Sigmoid colon (tissue), 7 donors: ENCODE measurements at places on chromosomes 16 and 17.

DNA sequence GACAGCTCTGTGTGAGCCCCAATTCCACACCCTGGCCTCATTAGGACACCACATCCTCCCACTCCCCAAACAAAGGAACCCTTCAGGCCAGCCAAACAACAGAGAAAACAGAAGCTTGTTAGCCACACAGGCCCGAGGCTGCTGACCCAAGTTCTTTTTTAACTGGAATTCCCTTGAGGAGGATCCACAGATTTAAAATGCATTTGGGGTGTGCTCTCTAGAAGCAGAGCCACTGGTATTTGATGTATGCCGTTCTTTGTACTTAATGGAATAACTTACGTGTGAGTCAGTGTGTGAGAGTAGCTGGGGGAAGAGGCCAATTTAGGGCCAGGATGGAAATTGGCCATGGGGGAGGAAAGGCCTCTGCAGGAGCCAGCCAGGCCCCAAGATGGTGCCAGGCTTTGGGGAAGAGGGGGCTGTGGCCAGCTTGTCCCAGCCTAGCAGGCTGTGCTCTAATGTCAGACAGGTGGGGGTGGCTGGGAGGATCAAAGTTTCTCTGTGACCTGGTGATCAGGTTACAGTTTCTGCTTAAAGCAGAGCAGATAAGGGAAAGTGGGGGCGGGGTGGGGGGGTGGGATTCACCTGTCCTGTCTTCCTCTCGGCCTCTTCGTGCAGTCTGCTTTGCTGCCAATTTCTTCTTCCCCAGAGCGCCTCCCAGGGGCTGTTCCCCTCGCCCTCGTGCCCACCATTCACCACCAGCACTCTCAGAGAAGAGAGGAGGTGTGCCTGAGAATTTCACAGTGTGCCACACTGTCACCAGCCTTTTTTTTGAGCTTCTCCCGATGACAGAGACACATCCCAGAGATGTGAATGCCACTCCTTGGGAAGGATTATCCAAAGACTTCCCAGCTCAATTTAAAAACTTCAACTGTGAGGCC lies 50.8 kb downstream of the TOM1L2 start:
- DNase-seq, result peak; percentile 71

DNA sequence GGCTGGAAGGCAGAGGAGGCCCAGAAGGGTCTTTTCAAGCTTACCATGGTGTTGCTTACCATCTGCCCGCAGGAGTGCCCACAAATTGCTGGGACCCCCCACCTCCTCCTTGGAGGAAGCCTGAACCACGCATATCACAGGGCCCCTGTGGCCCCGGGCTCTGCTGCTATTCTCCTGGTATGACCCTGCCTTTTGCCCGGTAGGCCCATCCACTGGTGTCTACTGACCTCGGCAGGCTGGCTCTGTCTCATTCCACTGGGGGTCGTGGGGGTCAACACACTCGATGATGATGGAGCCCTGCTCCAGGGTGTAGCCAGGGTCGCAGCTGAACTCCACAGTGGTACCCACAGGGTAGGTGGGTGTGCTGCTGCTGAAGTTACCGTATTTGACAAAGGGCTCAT lies 8.2 kb upstream of the PHF12 start:
- DNase-seq, result peak; percentile 54

DNA sequence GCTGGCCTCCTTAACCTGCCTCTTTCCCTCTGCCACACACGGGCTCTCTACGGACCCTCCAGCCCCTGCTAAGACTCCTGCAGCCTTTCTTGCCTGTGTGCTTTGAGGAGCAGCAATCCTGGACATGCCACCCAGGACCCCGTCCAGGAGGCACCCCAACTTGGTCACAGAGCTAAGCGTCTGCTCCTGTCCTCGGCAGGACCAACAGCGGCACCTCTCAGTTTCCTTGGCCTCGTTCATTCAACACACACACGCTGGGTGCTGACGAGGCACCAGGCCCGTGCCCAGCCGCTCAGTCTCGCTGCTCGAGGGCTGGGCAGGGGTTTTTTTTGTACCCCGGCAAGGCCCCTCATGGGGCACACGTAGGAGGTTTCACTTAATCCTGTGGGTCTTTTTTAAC lies 15.2 kb downstream of the RPH3AL start:
- DNase-seq, result peak; percentile 36

GRCh38 chr16:10936272-10936984 lies 5.8 kb downstream of the DEXI start:
- no peak for DNase-seq

DNA sequence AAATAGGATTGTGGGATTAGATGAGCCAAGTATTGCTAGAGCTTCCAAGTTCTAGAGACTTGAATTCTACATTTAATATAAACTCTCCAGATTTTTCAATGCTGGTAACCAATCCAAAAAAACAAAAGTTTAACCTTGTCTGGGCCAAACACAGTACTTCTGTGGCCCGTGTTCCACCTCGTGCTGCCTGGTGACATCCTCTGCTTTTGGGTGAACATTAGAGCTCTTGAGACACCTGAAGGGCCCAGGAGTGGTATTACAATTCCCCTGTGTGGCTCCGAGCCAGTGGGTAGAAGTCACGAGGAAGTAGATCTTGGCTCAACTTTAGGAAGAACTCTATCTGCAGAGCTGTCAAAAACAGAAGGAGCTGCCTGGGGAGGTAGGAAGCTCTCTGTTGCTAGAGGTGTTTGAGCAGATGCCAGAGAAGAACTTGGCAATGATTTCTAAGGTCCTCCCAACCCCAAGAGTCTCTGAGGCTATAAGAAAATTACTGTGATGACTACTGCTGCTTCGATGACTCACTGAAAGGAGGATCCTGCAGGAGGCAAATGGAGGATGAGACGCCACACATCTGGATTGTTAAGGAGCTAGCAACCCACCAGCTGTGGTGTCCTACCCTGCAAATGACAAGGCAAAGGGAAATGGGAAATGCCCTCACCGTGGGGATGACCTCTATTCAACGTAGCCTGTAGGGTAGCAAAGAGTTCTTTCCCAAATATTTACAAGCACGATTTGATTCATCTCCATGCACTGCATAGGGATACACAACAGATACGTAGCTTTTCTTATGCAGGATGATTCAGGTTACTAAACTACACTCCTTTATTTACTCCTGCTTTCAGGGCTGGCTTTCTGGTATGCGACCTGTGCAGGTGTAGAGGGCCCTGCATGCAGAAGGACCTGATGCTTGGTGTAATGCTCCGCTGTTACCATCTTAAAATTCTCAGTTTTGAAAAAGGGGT lies 45.8 kb upstream of the GAS7 start:
- DNase-seq, result peak; percentile 63

DNA sequence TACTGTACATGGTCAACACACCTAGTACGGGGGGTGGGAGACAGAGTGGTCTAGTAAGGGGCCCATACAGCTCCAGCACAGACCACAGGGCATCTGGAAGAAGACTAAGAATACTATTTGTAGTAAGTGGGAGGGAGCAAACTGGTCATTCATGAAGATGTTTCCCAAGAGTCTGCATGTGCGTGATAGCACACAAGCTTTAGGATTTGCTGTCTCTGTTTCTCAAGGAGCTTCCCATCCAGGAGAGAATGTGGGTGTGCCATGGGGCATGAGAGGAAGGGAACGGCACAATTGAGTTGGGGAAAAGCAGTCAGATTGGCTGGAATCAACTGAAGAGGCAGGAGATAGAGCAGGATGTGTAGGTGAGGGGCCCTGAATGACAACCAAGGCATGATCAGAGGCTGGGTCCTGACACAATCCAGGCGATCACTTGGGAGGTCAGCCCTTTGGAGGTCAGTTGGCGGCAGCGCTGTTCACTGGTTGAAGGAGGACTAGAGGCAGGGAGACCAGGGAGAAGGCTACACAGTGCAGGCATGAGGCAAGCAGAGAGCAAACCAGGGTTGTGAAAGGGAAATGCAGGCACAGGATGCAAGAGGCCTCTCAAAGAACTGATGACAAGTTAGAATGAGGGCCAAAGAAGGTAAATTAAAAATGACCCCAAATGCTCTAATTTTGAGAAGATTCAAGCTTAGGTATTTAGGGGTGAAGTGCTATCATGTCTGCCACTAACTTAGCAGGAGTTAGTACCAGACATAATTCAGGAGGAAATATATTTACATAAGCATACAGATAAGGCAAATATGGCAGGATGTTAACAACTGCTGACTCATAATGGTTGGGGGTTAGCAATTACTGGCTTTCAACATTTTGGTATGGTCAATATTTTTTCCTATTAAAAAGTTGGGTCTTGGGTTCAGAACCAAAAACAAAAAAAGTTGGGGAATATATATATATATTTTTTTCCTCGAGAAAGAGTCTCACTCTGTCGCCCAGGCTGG lies 10.3 kb downstream of the UBE2O start:
- DNase-seq, result no peak

DNA sequence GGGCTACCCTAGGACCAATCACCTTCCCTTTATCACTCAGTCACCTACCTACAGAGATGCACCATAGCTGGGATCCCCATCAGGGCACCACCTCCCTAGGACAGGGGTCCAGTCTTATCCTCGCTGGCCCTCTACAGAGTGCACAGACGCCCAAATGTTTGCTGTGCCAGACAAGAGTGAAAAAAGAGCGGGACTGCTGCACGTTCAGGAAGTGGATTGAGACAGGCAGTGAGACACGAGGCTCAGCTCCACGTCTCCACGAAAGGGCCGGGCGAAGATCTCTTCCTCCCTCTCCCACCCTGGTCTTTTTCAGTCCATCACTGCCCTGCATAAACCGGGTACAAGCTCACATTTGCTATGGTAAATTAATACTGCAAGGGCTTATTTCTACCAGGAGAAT lies 95.5 kb downstream of the ZFHX3 start:
- DNase-seq, result no peak

- DNase-seq, result no peak
These were observed 120.9 kb downstream of the CMIP start for GRCh38 chr16:81565321-81566028.

- no peak for DNase-seq
These were observed 26.5 kb downstream of the HELZ start for GRCh38 chr17:67218385-67218950.

GRCh38 chr17:48625495-48626244 lies 488 bp downstream of the HOXB9 start:
- DNase-seq, result no peak

- no peak for DNase-seq
These were observed 9.6 kb downstream of the UBTF start for GRCh38 chr17:44209786-44210341.

DNA sequence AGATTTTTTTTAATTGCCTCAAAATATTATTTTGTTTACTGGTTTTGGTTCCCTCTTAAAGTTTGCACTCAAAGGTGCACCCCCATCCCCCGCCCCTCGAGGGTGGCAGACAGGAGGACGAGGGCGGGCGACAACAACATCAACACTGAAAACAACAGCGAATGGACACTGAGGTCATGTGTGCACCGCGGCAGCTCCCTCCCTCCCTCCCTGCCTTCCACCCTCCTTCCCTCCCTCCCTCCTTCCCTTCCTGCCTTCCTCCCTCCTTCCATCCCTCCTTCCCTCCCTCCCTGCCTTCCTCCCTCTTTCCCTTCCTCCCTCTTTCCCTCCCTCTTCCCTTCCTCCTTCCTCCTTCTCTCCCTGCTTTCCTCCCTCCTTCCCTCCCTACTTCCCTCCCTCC lies 1.5 kb upstream of the OSGIN1 start:
- DNase-seq, result no peak

GRCh38 chr16:49578435-49579024 lies 204.9 kb downstream of the C16orf78 start:
- peak; percentile 49 for DNase-seq

DNA sequence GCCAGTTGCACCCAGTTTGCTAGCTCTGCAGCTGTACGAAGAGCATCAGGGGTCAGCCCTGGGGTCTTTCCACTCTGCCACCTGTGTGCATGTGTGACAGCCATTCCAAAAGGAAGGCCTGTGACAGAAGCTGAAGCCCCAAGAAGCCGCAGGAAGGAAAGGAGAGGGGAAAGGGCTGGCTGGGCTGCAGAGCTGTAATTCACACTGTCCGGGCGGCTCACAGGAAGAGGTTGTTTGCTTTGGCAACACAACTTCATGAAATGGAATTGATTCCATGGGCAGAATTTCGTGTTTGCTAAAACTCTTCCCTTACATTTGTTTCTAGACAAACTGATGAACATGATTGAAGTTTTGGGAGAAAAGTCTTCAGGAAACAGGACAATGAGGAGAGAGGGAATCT lies 14.8 kb downstream of the TMEM204 start:
- DNase-seq, result no peak

DNA sequence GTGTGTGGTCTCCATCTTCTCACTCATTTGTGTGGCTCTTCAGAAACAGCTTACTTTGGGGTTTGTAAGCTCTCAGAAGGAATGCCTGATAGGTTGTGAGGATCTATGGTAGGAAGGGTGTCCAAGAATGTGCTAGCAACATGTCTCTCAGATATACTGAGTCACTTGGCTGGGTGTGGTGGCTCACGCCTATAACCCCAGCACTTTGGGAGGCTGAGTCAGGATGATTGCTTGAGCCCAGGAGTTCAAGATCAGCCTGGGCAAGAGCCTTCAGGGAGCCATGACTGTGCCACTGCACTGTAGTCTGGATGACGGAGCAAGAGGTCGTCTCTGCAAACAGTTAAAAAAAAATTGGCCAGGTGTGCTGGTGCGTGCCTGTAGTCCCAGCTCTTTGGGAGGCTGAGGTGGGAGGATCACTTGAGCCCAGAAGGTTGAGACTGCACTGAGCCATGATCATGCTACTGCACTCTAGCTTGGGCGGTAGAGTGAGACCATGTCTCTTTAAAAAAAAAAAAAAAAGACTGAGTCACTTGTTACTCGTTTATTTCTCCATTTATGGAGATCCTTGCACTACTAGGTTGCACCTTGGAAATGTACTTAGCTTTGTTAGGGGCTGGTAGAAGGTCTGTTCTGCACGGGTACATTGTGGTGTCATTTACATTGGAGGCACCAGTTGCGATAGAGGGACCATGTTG lies 232.0 kb downstream of the SNX29 start:
- no peak for DNase-seq

DNA sequence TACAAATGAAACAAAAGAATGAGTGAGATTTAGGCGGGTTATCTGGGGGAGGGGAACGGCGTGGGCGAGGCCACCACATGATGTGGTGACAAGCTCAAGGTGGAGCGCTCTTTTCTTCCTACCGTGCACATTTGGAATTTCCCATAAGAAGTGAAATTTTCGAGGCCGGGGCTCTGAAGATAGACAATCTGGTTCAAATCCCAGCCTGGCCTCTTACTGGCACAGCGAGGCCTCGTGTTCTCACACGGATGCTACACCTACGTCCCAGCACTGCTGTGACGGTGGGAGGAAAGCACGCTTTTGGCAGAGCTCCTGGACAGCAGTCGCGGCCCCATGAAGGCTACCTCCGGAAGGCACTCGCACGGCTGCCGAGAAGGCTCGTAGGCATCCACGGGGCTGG lies 25.2 kb downstream of the ZDHHC7 start:
- no peak for DNase-seq

DNA sequence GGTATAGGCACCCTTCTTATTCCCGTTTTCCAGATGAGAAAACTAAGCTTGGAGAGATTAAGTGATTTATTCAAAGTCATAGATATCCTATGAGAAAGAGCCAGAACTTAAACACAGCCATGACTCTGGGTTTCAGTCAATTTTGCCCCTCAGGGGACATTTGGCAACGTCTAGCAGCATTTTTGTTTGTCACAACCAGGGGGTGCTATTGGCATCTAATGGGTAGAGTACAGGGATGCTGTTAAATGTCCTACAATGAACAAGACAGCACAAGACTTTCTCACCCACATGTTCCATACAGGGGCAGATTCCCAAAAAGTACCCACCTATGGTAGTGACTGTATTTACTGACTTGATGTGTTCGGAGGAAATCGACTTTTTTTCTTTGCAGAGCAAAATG lies 4.8 kb upstream of the SHISA9 start:
- DNase-seq, result no peak

- DNase-seq, result peak; percentile 85
These were observed 62.9 kb downstream of the ADCY9 start for GRCh38 chr16:4053301-4053845.
